ENCODE measurements at places on chromosomes 3 and 15. TPM values are rescaled to one million over a fixed set of nuclear protein-coding genes. Genes with fewer than 3 reads are reported as not detected.

DNA sequence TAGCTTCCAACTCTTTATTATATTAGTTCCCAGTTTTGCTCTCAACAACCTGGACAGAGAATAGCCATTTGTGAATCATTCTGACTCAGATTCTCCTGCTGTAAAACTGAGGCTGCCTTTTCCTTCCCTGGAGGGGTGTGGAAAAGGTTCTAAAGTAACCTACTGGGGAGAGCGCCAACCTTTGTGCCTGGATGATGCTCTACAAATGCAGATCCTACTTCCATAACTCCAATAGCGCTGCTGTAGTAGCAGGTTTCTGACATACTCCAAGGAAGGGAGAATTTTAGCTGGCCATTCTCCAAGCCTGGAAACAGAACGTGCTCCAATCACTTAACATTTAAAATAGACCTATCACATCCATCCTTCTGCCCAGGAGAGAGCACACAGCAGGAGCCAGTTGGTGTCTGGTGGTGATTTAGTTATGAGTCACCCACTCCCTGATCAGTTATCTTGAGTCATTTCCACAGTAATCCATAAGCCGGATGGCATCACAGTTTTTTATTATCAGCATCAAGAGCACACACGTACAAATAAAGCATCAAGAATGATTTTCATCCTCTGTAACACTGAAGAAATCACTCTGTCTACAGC, 38.3 kb downstream of the MYH15 start:
- DNase-seq, result no peak

GRCh38 chr15:65369212-65369547, 8.6 kb downstream of the IGDCC3 start:
- no peak for DNase-seq

DNA sequence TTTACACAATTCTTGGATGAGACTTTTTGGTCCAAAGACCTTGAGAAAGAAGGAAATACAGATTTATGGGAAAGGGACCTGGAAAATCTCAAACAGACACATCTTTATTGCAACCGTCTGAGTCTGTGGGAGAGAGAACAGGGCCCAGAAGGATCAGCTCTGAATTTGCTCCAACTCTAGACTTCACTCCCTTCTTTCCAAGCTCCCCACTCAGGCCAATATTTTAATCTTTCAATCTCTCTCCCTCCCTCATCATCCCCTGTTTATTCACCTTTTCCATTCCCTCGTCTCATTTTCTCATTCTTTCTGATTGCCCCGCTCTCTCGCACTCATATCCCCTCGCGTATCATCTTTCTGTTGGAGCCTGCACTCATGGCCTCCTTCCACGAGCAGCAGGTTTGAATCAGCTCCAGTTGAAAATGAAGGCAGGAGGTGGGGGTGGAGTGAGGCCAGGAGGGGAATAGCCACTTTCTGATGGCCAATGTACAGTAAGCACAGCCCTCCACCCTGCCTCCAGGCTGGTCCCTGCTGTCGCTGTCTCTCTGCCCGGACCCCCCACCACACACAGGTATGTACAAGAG, 63.6 kb upstream of the BOC start:
- DNase-seq, result no peak

DNA sequence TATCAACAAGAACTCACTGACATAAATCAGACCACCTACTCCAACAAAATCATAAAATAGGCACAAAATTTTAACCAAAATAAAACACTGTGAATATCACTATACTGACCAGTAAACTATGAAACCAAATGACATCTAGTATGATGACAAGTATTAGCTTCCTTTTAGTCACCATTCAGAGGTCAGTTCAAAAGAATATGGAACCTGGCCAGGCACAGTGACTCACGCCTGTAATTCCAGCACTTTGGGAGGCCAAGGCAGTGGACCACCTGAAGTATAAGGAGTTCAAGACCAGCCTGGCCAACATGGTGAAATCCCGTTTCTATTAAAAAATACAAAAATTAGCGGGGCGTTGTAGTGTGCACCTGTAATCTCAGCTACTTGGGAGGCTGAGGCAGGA, 65.8 kb downstream of the SMARCC1 start:
- DNase-seq, result peak; percentile 63

DNA sequence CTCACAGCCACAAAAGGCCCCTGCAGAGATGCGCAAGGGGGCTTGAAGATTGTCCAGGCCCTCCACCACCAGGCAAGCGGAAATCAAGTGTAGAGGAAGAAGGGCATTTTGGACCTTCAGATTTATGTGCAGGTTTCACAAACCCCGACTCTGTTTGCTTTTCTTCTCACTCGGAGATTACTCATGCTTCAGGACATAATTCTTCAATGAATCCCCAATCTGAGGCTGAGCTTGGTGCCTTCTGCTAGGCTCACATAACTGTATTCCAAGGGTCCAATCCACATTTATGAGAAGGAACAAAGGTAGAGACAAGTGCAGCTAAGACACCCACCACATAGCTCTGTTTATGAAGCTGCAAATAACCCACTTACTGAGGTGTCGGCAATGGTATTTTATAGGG, 50.6 kb upstream of the NMNAT3 start:
- no peak for DNase-seq

GRCh38 chr15:74616366-74616939, 817 bp downstream of the CLK3 start:
- peak; percentile 81 for DNase-seq

DNA sequence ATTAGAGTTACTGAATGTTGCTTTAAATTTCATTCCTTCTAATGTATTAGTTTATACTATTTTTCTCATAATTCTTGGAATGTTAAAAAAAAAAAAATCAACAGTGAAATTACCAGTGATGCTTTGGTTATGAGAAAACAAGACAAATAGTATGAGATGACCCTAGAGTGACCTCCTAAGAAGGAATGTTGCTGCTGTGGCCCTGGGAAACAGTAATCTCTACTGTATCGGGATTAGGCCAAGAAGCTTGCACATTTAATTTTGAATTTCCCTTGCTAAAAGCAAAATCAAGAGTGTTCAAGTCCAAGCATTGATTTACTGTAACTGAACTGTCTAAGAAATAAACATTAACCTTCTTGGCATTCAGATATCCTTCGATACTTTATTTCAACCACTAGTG, 18.1 kb downstream of the TOPBP1 start:
- DNase-seq, result no peak

DNA sequence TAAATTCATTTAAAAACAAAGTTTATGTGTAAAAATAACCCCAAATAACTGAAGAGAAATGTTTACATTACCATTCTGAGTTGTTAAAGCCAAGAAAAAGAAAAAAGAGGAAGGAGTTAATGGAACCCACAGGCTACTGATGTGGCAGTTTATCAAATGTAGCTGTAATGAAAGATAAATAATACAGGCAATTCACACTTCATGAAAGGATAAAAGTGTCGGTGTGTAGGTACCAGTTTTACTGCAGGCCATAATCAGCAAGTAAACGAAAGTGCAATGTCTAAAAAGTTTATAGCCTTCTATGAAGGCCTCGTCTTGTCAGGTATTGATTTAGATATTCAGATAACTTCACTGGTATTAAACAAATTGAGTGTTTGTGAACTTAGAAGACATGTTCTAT, 164.6 kb downstream of the DPH6 start:
- DNase-seq, result peak; percentile 77

DNA sequence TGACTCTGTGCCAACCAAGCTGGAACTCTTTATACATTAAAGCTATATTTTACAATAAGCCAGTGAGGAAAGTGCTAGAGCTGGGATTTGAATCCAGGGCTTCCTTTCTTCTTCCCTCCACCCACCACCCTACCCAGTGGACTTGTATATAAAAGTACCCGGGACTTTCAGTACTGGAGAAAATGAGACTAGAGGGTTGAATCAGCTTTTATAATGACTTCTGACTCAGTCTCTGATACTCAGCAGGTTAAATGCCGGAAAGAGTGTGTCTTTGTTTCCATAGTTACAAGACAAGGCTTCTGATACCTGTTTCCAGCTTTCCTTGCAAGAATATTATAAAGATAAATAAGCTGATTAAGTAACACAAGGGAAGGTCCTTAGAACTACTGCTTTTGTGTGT, 80.9 kb downstream of the FRMD4B start:
- peak; percentile 31 for DNase-seq

GRCh38 chr3:153553605-153553945, 391.5 kb downstream of the RAP2B start:
- DNase-seq, result no peak

GRCh38 chr3:14577897-14578296, 37.8 kb upstream of the GRIP2 start:
- peak; percentile 3 for DNase-seq

- no peak for DNase-seq
Measured at GRCh38 chr15:72919936-72920465, 132.3 kb upstream of the NEO1 start.

DNA sequence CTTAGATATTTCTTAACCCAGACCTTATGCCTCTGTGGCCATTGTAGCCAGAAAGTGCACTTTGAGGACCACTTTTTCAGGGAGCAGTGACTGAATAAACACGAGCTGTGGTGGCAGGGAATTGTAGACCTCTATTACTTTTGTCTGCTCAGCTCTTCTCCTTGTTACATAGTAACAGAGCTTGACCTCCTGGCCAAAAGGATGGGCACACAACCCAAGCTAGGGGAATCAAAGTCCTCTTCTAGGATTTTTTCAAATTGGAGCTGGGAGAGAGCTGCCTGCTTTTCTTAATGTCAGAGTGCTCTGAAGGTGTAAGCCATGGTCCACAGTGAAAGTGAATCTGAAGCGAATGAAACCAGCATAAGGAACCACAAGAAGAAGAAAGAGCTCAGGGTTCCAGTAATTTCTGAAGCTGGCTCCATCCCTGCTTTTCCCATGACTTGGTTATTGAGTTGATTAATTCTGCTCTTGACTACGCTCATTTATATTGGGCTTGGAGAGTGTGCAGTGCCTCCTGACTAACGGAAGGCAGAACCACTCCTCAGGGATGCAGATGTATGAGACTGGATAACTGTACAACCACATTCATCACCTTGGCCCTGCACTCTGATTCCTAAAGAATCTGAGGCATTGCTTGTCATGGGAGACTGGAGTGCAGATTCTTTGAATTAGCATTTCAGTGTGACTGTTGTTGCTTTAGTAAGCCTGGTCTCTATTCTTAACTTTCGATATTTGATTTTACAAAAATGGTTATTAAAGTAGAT, 60.9 kb downstream of the TLNRD1 start:
- no peak for DNase-seq

DNA sequence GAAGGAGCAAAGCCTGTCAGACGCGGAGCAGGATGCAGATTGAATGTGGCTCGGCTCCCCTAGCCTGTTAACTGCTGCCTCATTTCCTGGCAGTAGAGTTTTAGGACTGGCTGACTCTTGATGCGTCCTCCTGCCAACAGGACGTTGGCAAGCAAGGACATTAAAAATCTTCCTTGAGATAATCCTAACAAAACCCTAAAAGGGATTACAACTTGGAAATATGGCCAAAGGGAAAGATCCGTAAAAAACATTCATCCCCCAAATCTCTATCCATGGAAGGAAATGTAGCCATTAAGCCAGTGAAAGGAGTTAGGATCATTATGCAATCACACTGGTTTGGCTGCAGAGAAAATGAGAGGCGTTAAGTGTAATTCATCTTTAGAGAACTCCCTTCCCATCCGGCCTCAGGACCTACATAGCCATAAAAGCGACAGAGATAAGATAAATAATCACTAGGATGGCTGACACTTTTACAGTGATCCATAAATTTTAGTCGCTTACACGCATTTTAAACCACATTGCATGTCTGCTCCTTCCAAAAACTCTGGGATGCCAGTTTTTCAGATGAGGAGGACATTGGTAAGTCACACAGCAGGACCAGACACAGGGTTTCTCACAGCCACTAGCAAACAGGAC, 44.5 kb upstream of the C3orf80 start:
- DNase-seq, result no peak

DNA sequence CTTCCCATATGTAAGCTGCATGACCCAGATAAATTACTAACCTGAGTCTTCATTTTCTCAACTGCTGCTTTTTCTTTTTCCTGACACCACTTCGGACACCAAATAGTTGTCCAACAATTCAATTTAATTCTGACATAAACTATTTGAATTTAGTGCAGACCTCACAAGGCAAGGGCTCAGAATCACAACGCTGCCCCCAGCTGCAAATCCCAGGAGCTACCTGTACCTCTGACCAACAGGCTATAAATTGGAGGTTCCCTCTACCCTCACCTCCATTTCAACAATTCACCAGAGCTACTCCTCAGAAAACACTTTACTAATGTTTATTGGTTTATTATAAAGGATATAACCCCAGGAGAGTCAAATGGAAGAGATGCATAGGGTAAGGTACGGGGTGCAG, 737.6 kb downstream of the NTRK3 start:
- no peak for DNase-seq

DNA sequence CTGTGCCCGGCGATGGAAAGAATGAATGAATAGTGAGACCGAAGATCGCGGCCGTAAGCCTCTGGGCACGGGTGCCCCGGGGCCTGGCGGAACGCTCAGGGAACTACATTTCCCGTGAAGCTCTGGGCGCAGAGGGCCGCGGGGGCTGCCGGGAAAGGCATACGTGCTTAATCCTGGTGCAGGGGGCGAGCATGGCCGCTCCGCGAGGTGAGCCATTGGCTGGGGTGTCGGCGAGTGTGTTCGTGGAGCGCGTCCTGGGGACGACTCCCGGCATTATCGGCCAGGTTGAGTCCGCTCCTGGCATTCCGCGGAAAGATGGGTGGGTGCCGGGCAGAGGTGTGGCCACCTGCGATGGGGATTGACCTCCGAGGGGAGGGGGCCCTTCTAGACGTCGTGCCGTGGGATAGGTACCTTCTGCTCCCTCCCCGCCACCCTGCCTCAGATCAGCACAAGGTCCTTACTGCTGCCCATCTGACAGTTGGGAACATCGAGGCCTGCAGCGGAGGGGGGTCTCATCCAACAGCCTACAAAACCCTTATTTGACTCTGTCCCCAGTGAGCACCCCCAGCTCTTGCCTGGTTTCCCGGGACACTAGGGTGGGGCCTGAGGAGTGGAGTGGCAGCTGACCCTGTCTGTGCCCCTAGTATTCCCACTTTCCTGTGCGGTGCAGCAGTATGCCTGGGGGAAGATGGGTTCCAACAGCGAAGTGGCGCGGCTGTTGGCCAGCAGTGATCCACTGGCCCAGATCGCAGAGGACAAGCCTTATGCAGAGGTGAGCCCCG, at the start of gene MPI:
Gene MPI, plus strand, starts transcription at position 160 of the 782 bp plus-strand sequence. Its CDS starts 32 bp downstream, at position 192.
- DNase-seq, result peak; percentile 94

DNA sequence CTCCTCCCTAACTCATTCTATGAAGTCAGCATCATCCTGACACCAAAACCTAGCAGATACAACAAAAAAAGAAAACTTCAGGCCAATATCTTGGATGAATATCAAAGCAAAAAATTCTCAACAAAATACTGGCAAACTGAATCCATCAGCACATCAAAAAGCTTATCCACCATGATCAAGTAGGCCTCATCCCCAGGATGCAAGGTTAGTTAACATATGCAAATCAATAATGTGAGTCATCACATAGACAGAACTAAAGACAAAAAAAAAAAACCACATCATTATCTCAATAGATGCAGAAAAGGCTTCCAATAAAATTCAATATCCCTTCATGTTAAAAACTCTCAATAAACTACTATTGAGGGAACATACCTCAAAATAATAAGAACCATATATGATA, 306.8 kb upstream of the TMC3 start:
- DNase-seq, result no peak

GRCh38 chr3:85502148-85502875, 543.5 kb downstream of the CADM2 start:
- DNase-seq, result no peak

The GOLGA6B gene
- polyA plus RNA-seq, result 0.06 TPM

The CPNE9 gene
- polyA plus RNA-seq, result 0.92 TPM

The SLC28A1 gene
- polyA plus RNA-seq, result 34.6 TPM

The SAMMSON gene
- polyA plus RNA-seq, result not detected

The CCR8 gene
- polyA plus RNA-seq, result not detected

The RBP2 gene
- polyA plus RNA-seq, result 5,876 TPM

The RAB27A gene
- 24.8 TPM for polyA plus RNA-seq

Measured in small intestine (tissue), 16 donors.